ENCODE measurements at places on chromosomes 3 and 15.

- no peak for DNase-seq
These were observed 44.8 kb upstream of the MAP3K13 start for GRCh38 chr3:185318141-185318540.

DNA sequence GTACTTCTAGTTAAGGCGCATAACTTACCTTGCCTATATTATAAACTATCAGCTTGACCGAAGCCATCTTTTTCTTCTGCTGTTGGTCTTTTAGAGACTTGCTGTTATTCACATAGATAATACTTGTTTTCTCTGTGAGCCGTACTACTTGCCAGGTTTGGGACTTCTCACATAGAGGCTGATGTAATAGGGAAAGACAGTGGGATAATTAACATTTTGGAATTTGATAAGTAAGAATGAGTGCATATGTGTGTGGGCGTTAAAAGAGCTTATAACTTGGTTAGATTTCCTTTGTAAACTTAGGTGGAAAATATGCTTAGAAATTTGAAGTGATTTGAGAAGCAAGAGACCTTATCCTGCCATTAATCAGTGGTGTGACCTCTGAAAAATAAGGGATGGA is 47.8 kb downstream of the FNDC3B start:
- DNase-seq: no peak

- no peak for DNase-seq
These were observed 23.9 kb upstream of the CEP152 start for GRCh38 chr15:48834756-48835155.

DNA sequence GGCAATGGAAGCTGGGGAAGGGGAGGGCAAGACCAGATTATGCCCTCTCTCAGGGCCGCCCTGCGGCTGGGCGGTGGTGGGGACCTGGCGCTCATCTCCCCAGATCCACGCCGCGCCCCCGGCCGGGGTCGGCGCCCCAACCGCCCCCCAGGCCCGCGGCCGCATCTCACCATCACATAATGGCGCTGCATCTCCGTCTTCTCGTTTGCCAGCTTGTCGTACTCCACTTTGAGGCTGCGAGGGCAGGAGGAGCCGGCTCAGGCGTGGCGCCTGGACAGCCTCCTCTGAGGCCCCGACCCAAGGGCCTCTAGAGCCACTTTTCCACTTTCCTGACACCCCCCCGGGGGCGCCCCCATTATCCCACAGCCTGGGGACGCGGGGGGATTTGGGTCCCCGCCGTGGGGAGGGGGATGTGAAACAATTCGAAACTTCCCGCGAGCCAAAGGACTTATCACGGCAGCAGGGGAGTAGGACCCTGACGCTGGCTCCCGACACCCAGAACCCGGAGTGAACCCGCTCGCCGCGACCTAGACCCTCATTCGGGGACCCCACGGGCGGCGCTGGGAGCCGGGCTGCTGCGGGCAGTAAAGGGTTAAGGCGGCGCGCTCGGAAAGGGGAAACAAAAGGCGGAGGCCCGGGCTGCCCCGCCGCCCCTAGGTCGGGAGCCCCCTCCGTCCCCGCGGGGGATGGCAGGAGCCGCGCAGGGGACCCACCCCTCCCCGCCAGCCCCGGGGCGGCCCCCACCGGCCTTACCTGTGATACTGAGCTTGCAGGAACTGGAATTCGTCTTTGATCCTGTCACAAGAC is 2.1 kb downstream of the TLE3 start:
- no peak for DNase-seq

GRCh38 chr3:59531066-59531745 is 481.4 kb upstream of the CFAP20DC start:
- no peak for DNase-seq

DNA sequence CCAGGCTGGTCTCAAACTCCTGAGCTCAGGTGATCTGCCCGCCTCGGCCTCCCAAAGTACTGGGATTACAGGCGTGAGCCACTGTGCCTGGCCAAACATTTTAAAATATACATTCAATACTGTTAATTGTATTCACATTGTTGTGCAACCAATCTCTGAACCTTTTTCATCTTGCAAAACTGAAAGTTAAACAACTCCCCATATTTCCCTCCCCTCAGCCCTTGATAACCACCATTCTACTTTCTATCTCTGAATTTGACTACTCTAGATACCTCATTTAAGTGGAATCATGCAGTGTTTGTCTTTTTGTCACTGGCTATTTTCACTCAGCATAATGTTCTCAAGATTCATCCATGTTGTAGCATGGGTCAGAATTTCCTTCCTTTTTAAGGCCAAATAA is 30.0 kb downstream of the HMCES start:
- DNase-seq: no peak

GRCh38 chr3:126935756-126936509 is 47.0 kb upstream of the PLXNA1 start:
- no peak for DNase-seq

DNA sequence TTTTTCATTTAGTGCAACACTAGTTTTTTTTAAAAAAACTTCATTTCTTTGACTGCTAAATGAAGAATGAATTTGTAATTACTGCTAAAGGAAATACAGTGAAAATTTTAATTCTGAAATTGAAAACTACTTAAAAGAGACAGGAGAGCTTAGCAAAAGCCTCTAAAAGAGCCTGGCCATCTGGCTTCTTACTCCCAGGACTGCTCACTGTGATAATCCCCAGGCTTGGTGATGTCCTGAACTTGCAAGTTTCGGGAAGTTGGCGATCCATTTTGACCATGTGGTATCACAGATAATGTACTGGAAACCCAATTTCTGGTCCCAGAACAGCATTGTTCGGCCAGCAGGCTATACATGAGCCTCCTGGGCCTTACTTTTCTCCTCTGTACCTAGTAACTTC is 292.1 kb downstream of the FGF12 start:
- DNase-seq: no peak
